ENCODE measurements at places on chromosomes 1 and 21. TPM values are rescaled to one million over a fixed set of nuclear protein-coding genes. Genes with fewer than 3 reads are reported as not detected.

GRCh38 chr1:38827318-38827717, 32.3 kb downstream of the RRAGC start:
- no peaks in the 10 kb centered on the region for H3K4me1 ChIP-seq
- DNase-seq: no peak
- H3K4me3 ChIP-seq: no peak overlapping the region
- H3K36me3 ChIP-seq: no peaks in the 10 kb centered on the region

DNA sequence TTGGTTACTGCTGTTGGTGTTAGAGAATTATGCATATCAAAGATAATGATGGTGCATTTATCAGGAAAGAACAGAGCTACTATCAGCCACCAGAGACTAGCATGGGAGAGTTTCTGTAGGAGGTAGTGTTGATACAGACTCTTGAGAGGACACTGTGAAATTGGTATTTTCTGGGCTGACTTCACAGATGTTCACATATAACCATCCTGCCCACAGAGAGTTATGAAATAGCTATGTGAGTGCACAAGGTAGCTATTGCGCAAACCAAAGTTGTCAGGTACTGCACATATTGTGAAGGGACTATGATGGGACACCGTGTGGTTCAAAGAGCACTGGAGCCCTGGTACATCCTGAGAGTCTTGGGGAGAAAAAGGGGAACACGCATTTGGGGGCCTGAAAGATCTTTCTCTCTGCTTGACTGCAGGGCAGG, 1.4 kb upstream of the TLCD4 start:
- DNase-seq: no peak
- H3K27ac ChIP-seq: no peak overlapping the region
- H3K27me3 ChIP-seq: peaks cover 6% of the 10 kb centered on the region

DNA sequence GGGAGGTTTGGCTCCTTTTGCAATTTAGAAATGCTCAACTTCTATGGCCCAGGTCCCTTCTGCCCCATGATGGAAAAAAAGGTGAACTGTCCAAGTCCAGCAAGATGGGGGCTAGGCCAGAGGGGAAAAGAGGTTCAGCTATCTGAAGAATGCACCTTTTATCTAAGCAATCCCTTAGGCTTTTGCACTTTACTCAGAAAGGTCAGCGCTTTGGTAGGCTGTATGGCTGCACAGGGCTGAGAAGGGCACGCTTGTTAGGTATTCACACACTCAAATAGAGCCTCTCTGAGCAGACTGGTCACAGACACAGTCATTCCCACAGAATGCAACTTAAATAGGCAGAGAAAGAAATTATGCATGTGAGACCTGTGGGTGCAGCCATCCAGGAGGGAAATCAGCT, 31.0 kb downstream of the KANK4 start:
- no peaks in the 10 kb centered on the region for H3K27me3 ChIP-seq
- no peaks in the 10 kb centered on the region for H3K36me3 ChIP-seq
- H3K27ac ChIP-seq: no peak overlapping the region
- H3K4me3 ChIP-seq: no peak overlapping the region

GRCh38 chr1:7410156-7410555, 360.9 kb upstream of the VAMP3 start:
- no peaks in the 10 kb centered on the region for H3K36me3 ChIP-seq
- H3K27me3 ChIP-seq: no peaks in the 10 kb centered on the region
- no peaks in the 10 kb centered on the region for H3K4me1 ChIP-seq
- no peak for DNase-seq

DNA sequence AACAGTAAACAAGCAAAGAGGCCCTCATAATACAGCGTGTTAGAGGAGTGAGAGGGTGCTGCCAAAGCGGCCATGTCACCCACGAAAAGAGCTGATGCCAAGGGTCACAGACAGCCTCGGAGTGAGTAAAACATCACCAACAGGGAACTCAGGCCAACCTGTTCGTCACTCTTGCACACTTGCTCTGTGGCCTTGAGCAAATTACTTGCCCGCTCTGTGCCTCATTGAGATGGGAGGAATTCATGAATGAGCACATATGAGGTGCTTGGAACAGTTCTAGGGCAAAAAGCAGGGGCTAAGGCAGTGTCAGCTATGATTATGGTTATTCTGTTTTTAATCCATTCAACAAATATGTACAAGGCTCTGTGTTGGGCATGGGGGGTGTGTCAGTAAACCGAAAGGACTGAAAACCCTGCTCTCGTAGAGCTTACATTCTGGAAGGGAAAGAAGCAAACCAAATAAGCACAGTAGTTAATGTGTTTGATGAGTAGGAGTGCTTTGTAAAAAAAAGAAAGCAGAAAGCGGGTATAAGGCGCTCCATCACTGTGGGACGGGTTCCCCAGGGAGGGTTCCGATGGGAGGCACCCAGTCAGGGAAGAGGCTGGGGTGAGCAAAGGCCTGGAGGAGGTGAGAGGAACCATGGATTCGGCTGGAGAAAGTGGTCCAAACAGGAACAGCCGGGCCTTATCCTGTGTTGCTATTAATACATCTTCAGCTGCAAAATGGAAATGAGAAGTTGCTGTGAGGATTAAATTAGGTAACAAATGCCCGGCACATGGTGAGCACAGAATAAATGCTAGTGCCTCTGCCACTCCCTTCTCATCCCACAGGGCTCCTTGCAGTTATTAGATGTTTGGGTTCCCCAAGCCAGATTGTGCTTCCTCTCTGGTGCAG, 39.5 kb upstream of the RD3 start:
- no peak overlapping the region for H3K4me3 ChIP-seq
- no peak for DNase-seq
- no peaks in the 10 kb centered on the region for H3K27me3 ChIP-seq
- H3K36me3 ChIP-seq: no peaks in the 10 kb centered on the region
- H3K27ac ChIP-seq: no peak overlapping the region
- H3K4me1 ChIP-seq: no peaks in the 10 kb centered on the region

DNA sequence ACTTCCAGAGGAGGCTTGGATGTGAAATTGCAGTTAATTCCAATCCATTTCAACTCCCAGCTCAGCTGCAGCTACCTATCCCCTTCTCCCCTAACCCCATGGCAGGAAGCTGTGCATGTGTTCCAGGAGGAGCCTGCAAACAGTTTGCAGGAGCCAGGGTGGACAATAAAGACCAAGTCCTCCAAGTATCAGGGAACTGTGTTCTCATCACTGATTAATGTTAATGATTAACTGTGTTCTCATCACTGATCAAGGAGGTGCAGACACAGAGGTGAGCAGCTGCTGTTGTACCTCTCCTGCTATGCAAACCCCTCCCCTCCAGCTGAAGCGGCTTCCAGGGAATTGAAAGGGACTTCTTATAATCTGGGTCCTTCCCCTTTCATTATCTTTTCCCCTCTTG, 19.2 kb downstream of the CLDN19 start:
- no peak overlapping the region for H3K27ac ChIP-seq
- H3K4me3 ChIP-seq: no peak overlapping the region
- no peaks in the 10 kb centered on the region for H3K4me1 ChIP-seq

GRCh38 chr1:119953266-119953998, 57.1 kb upstream of the ADAM30 start:
- no peak overlapping the region for H3K27ac ChIP-seq
- H3K36me3 ChIP-seq: peaks cover 80% of the 10 kb centered on the region
- no peak overlapping the region for H3K4me3 ChIP-seq

DNA sequence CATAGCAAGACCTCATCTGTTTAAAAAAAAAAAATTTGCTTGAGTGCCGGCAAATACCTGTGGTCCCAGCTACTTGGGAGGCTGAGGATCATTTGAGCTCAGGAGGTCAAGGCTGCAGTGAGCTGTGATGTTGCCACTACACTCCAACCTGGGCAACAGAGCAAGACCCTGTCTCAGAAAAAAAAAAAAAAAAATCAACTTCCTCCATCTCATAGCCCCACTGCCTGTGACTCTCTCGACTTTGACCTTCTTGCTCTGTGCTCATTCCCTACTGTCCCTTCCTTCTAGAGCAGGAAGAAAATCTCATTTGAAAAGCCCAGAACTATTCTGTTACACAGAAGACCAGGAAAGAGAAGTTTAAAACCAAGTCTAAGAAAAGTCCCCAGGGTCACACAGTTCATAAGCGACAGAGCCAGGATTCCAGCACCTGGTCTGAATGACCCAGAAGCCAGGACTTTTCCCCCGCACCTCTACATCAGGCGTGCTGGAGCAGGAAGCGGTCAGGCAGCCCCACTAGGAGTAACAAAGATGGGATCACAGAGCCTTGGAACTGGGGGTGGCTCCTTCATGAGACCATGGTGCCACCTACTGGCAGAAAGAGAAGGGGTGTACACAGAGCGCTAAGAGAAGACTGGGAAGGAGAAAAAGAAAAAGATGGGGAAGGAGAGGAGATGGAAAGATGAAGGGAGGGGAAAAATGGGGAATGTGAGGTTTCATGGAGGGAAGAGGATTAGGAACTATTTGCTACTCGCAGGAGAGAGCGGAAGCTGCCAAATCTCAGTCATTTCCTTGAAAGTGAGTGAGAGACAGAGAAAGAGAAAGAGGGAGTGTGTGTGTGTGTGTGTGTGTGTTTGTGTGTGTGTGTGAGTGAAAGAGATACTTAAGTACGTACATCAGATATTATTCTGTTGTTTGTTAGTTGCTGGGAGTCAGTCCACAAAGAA, 3.1 kb upstream of the P3R3URF start:
- no peak overlapping the region for H3K4me3 ChIP-seq
- no peaks in the 10 kb centered on the region for H3K36me3 ChIP-seq
- peak; percentile 73 for DNase-seq
- no peak overlapping the region for H3K27ac ChIP-seq
- H3K4me1 ChIP-seq: peaks cover 21% of the 10 kb centered on the region

GRCh38 chr1:113353580-113353979, 36.7 kb upstream of the MAGI3 start:
- DNase-seq: no peak
- no peaks in the 10 kb centered on the region for H3K4me1 ChIP-seq
- H3K27ac ChIP-seq: no peak overlapping the region
- H3K27me3 ChIP-seq: no peaks in the 10 kb centered on the region
- H3K36me3 ChIP-seq: no peaks in the 10 kb centered on the region
- H3K4me3 ChIP-seq: no peak overlapping the region

DNA sequence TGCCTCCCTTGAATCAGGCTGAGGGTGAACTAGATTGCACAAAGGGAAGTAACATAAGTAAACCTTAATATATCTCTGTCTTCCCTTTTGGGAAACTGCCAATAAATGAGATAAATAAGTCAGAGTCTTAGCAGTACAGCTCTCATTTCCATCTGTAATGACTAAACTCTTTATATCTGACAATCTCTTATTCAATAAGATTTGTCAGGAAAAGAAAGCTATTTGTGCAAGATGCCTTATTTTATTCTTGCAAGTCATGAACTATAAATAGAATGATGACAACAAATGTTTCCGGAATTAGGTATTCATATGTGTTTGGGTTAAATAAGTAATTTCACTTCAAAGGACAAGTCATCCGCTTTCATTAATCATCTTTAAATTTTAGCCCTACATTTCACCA, 229.2 kb downstream of the PTGER3 start:
- no peak for DNase-seq
- no peak overlapping the region for H3K27ac ChIP-seq
- H3K27me3 ChIP-seq: no peaks in the 10 kb centered on the region
- H3K4me3 ChIP-seq: no peak overlapping the region
- no peaks in the 10 kb centered on the region for H3K4me1 ChIP-seq
- no peaks in the 10 kb centered on the region for H3K36me3 ChIP-seq

GRCh38 chr1:93692451-93692861, 10.8 kb upstream of the BCAR3 start:
- no peaks in the 10 kb centered on the region for H3K36me3 ChIP-seq
- DNase-seq: peak; percentile 26
- H3K4me3 ChIP-seq: no peak overlapping the region
- H3K4me1 ChIP-seq: peaks cover 23% of the 10 kb centered on the region

The ADAM30 gene
- not detected for total RNA-seq

All from upper lobe of right lung (tissue), 1 donor.